NCI-H1105 (cell line): ENCODE measurements at places on chromosomes 5 and 9.

GRCh38 chr5:173643964-173644363 lies 27.5 kb upstream of the BOD1 start:
- DNase-seq = peak; percentile 76

GRCh38 chr5:17432569-17432968 lies 65.5 kb upstream of the TAF11L2 start:
- no peak for DNase-seq

DNA sequence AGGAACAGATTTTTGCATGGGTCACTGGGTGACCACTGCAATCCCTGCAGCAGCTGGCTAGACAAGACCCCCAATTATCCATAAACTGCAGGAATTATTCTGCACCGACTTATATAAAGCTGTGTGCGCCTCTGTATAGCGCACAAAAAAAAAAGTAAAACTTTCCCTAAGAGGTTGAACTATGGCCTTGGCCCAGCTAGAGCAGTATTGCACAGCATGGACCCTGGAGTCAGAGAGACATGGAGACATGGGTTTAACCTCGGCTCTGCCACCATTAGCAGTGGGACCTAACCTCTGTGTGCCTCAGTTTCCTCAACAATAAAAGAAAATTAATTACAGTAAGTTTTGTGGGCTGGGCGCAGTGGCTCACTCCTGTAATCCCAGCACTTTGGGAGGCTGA lies 17.1 kb upstream of the GRPEL2 start:
- no peak for DNase-seq

DNA sequence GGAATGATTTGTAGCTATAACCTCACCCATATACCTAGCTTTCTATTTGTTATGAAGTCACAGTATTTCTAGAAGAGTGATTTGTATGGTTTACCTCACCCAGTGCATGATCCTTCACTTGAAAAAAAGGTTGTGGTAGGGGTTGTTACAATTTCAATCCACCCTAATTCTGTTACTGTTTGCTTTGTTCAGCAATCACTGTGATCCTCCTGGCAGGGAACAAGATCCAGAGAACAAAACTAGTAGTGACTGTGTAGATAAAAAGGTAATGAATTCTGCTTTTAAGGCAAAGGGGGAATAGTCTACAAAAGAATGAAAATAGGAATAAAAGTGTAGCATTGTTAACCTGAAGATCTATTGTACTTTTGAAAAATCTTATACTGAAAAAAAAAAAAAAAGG lies 191.3 kb upstream of the SH3GL2 start:
- DNase-seq = no peak

- DNase-seq = no peak
Measured at GRCh38 chr5:95856501-95856981, 34.0 kb upstream of the GLRX start.

- no peak for DNase-seq
Measured at GRCh38 chr5:83864652-83865051, 144.0 kb upstream of the HAPLN1 start.
